Liver (tissue), 10 donors: ENCODE measurements at places on chromosomes 5 and 9.

DNA sequence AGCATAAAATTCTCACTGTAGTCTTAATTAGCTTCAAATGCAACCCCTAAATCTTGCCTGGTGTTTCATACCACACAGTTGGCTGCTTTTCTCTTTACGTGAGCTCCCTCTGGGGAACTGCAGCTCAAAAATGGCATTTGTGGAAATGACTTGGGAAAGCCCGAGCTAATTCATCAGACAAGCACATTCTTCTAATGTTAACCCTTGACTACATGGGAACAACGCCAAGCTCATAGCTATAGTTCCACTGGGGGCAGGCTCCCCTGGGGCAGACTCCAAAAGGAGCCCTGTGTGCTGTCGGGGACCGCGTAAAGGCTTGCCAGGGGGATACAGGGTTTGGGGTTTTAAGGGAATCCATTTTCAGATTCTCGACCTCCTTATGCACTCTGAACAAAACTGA is 301.4 kb upstream of the DAP start:
- no peak for DNase-seq

DNA sequence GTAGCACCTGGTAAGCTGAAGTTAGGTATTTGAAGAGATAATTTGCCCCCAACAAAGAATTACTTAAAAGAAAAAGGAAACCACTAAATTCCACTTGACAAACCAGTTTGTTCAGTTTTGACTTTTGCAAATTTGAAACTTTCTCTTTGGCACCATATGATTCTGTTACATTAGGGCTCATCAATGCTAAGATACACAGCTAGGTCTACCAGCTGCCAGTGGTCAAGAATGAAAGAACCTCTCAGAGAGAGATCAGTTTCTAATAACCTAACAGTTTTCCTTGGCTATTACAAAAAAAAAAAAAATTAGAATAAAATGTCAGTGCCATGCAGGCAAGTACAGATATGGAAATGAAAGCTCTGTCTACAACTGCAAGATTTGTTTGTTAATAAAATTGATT is 92.3 kb downstream of the CAAP1 start:
- no peak for DNase-seq

DNA sequence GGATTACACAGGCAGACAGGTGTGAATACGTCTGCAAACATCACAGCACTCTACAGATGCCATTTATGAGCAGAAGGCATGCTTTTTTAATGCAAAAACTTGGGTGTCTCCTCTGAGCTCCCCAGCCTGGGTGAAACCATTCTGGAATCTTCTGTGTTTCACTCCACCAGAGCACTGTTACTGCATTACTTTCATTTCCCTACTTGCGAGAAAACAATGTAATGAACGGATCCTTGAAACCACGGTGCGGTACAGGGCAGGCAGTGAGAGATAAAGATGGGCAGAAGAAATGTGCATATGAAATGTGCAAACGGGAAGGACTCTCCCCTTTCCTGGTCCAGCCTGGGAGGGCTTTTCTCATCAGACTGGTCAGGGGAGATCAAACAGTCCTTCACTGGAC is 584.3 kb upstream of the KLF4 start:
- no peak for DNase-seq

GRCh38 chr5:83608122-83608521 is 112.5 kb downstream of the HAPLN1 start:
- no peak for DNase-seq

- no peak for DNase-seq
Observed at GRCh38 chr9:77933019-77933418, 98.6 kb downstream of the GNAQ start.

DNA sequence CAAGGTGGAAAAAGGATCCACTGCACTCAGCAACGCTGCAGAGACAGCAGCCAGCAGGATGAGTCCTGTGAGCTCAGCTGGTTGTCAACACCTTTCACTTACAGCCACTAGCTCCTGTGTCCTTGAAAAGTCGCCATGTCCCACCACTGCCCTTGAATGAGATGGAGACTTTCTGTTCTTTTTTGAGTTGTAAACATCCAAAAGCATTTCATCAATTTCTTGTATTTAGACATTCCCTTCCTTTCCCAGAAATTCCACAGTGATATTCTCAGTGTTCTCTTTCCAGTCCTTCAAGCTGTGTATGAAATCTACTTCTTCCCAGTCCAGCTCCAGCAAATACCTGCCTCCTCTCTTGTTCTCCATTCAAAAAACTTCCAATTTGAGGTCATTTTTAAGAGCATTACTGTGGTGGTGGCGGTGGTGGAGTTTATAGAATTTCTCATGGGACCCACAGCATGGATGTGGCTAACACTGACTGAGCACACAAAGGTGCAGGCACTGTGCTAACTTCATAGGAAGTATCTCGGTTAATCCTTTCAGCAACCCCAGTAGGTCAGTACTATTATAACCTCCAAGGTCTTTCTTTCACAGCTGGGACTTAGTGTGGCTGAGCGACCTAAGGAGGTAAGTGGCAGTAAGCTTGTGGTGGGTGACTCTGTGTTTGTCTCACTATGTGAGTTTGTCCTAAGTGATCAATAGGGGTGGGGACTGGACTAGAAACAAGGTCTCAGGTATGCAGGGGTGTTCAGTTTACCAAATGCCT is 15.0 kb upstream of the GPX3 start:
- no peak for DNase-seq

DNA sequence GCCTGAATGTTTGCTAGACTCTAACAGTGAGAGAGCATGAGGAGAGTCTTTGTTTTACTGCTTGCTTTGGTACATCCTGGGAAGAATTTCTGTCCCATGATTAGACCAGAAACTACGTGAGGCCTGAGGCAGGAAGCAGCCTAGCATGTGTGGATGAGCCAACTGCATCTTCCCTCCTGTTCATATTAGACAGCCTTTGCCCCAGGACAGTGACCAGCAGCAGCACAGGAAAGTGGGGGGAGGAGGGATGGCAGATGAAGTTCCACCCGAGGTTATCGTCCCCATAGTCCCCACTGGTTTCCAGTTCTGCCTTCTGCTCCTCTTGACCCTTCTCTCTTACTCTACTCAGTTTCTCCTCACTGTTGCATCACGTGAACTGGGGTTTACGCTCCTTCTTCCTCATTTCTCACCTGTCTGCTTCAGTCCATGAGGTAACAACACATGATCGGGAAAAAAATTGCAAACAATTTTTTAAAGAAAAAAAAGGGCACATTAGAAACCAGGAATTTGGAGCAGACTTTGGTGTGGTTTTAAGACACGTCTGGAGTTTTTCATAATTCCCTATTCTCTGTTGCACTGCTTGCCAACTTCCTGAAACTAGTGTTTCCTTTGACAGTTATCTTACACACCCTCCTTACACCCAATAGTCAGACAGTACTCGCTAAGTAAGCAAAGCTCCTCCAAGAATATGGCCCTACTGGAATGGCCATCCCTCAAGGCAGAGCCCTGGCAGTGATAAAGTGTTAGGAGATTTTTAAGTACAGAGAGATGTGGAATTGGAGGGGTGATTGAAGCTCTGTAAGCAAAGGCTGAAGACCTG is 84.1 kb downstream of the SNX18 start:
- no peak for DNase-seq

- no peak for DNase-seq
Observed at GRCh38 chr5:101364469-101364868, 461.4 kb upstream of the ST8SIA4 start.

GRCh38 chr5:20575571-20575970 is 587.6 kb upstream of the CDH18 start:
- no peak for DNase-seq

- no peak for DNase-seq
Observed at GRCh38 chr5:176438959-176439757, 9.0 kb upstream of the FAF2 start.
